ENCODE measurements at places on chromosomes 3 and 15.

DNA sequence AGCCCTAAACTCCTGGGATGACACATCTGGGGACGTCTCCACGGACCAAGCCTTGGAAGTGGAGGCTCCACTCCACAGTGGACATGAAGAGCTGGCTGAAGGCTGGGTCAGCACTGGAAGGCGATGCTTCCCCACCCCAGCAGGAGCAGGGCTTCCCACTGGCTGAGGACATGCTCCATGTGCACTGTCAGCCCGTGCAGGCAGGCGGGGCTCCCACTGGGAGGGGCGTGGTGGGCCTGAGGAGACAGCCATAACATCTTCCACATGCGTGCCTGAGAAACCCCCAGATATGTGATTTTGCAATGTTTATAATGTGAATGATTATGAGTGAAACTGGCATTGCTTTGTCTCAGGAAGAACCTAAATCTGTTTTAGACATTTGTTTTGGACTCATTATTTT is 231.3 kb downstream of the KLF13 start:
- DNase-seq, result no peak

DNA sequence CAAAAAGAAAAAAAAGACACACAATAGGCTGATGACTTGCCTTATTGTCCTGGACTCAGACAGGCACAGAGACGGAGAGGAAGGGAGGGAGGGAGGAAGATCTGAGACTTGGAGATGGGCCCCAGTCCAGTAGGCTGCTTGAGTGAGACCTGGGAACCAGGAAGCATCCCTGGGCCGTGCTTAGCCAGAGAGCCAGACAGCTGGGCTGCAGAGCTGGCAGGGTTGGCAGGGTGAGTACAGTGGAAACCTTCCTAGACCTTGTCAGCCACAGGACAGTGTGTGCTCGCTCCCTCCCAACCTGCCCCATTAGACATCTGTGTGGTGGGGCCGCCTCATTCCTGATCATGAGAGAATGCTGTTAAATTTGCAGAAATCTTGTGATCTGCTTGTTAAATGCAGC is 107.9 kb upstream of the ALDH1A3 start:
- DNase-seq, result no peak

DNA sequence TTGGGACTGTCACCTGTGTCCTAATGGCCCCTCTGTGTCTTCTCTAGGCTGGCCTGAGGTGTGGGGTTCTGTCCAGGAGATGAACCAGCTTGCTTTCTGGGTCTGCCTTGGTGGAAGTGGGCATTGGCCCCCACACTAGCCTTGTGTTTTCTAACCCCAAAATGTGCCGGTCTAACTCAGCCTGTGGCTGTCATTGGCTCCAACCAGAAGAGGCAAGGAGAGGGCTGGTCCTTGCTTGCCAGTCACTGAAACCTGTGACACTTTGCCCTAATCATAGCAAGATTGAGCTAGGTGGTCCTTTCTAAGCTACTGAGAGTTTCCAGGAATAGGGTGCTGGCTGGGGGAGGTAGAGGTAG is 2.2 kb downstream of the C15orf39 start:
- no peak for DNase-seq

GRCh38 chr3:127847236-127847720 is 25.0 kb upstream of the MGLL start:
- DNase-seq, result no peak

DNA sequence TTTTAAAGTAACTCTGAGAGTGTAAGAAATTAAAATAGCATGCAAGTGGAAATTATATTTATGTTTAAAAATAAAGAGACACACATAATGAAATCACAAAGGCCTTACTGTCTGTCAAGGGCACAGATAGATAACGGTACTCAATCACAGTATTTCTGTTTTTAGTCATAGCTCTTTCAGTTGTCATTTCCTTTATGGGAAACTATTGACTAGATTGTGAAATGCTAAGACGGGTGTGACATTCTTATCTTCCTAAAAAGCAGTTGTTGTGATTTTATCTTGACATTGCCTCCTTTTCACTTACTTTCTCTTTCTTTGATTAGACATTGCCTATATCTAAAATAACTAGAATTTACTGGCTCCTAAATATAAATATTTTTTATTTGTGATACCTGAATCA is 100.1 kb upstream of the PLSCR5 start:
- DNase-seq, result no peak

DNA sequence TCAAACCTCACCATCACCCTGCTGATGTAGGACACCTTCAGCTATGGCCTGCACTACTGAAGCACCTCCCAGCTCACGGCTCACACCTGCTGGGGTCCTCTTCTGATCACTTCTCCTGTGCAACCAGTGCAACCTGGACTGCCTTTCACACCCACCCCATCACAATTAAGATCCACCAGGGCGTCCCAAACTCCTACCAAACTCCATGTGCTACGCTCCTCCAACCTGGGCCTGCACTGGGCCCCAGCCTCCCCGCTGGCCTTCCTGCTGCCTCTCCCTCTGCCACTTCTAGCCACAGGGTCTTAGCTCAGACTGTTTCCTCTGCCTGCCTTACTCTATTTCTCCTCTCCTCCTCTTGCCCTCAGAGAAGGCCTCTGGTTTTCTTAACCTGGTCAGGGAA is 12.8 kb downstream of the MESD start:
- no peak for DNase-seq

- no peak for DNase-seq
Observed at GRCh38 chr15:73573572-73573971, 59.6 kb downstream of the NPTN start.

GRCh38 chr3:37712421-37712820 is 149.3 kb upstream of the CTDSPL start:
- no peak for DNase-seq

- no peak for DNase-seq
Observed at GRCh38 chr15:61425934-61426333, 196.8 kb upstream of the RORA start.

- no peak for DNase-seq
Observed at GRCh38 chr3:15295506-15295905, 36.9 kb downstream of the SH3BP5 start.

- no peak for DNase-seq
Observed at GRCh38 chr3:147616998-147617619, 207.9 kb downstream of the ZIC1 start.

DNA sequence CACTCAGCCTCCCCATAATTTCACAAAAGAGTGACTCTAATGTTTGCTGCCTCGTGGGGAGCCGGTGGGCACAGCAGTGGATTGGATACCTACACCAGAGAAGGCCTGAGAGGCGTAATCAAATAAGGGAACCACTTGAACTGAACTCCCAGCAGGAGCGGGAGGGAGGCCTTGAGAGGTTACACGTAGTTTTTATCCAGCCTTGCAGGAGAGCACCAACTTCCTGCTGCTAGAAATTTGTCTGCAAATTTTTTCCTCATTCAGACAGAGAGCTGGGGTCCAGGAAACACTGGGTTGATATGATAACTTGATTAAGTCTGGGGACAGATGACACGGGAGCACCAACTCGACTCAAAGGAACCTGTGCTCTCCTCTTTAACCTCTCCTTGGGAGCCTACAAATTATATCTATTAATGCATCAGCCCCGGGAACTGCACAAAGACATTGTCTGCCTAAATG is 69.8 kb downstream of the HES1 start:
- DNase-seq, result no peak

DNA sequence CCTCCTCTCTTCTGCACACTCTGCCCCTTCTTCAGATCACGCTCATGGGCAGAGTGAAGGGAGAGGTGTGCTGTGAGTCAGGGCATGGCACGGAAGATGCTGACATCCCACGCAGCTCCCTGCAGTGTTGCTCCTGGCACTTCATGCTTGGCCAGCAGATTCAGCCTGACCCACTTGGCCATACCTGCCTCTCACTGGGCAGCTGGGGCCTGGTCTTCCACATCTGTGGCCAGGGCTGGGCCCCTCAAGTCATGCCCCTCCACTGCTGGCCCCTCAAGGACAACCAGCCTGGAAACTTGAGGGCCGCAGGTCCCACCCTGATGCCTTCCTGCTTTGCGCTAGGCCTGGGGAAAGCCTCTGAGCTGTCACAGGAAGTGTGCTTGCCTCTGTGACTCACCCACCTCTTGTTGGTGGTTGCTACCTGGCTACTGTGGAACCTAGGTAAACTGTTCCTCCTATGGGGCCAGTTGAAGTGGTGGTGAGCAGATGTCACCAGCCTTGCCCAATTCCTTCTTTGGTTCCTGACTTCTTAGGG is 48.7 kb downstream of the BSN start:
- peak; percentile 19 for DNase-seq

DNA sequence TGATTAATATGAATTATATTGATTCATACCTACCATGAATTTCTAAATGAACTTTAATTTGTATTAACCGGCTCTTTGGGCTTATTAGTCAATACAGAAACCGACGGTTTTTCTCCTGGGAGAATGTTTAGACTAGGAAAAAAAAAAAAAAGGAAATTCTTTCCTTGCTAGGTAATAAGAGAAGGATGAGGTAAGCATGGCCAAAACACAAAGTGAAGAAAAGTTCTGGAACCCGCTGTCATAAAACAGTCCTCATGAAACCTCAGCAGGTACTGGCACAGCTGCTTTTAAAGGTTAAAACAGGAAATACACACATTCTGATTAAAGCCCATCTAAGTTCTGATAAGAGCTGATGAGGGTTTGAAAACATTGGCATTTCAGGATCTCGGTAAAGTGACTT is 30.8 kb upstream of the PSTPIP1 start:
- DNase-seq, result no peak

GRCh38 chr15:65529762-65530317 is 423 bp upstream of the HACD3 start:
- no peak for DNase-seq

DNA sequence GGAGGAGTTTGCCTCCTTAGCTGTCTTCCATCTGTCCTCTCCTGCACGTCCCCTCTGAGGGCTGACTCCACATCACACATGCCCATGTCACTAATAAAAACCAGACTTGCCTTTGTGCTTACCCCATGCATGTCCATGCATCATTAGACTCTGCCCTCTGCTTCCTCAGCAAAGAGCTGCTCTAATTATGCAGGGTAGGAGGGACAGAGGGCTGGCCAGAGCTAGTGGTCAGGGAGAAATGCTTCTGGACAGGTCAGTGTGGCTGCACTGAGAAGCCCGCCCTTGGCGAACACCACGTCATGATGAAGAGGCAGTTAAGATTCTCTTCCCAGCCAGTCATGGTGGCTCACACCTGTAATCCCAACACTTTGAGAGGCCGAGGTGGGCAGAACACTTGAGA is 8.9 kb downstream of the CA12 start:
- DNase-seq, result no peak

- DNase-seq, result no peak
Observed at GRCh38 chr3:127748754-127749327, 73.5 kb downstream of the MGLL start.

All from stimulated activated CD8-positive, alpha-beta memory T cell treated with anti-CD3 and anti-CD28 coated beads, Interleukin-7, amount 100 ng/mL, for 1 hour (primary cell).